ENCODE measurements at places on chromosomes 3 and 15.

DNA sequence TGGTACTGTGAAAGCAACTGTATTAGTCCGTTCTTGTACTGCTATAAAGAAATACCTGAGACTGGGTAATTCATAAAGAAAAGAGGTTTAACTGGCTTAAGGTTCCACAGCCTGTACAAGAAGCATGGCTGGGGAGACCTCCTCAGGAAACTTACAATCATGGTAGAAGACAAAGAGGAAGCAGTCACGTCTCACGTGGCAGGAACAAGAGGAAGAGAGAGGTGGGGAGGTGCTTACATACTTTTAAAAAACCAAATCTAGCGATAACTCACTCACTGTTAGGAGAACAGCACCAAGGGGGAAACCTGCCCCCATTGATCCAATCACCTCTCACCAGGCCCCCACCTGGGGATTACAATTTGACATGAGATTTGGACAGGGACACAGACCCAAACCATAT, 48.9 kb downstream of the IQGAP1 start:
- DNase-seq = no peak

DNA sequence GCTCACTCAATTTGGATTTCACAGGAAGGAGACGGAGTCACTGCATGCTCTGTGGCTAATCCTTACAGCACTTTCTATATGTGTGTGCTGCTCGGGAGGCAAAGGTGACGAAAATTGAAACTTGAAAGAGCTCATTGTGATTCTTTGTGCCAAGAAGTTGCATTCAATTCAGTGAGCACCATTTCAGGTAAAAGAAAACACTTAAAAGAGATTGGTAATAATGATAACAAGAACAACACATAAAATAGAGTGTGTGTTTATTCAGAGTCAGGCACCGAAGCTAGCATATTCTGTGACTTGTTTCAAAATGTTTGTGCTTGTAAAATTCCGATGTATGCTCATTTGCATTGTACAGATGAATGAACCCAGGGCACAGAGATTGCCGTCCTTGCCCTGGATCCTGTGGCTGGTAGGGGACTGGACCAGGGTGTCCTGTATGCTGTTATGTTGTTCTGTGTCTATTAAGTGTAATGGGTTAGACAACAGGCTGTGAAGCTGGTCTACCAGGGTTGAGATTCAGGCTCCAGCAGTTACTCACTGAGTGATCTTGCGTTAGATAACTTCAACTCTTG, 193.3 kb upstream of the PROK2 start:
- no peak for DNase-seq

DNA sequence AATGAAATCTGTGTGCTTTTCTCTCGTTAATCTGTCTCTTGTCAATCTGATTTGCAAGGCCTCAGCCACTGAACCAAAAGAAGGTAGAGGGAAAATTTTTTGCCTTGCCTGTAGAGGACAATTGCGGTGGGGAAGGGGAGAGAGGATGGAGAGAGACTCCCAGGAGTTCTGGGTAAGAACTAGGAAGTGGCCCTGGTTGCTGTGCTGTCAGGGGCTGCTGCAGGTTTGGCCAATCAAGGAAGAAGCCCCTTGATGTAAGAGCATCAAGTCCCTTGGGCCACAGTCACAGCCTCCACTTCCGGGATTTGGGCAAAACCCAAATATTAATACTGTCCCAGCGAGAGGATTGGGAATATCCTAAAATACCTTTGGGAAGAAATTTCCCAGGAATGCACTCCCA, 43.3 kb downstream of the TRANK1 start:
- DNase-seq = no peak

- DNase-seq = peak; percentile 59
Measured at GRCh38 chr3:46184469-46184868, 23.6 kb downstream of the CCR1 start.

- no peak for DNase-seq
Measured at GRCh38 chr15:25536801-25537611, 98.2 kb upstream of the UBE3A start.

DNA sequence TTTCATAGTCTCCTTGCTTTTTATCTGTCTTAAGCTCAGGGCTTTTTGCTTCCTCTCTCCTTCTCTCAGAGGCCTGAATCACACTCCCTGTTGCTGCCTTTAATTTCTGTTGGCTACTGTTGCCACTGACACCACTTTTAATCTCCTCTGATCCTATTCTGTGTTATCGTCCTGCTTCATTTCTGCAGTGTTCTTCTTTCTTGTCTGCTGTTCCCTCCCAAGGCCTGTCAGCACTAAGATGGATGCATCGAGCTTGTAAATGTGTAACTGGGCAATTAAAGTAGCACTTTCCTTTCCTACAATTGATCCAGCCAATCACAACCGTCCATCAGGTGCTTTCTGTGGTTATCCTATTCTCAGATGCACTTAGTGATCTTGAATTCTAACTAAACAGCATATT, 71.3 kb upstream of the VEPH1 start:
- DNase-seq = no peak

Data from PC-9 (cell line).